ENCODE measurements at places on chromosomes 11 and 22.

DNA sequence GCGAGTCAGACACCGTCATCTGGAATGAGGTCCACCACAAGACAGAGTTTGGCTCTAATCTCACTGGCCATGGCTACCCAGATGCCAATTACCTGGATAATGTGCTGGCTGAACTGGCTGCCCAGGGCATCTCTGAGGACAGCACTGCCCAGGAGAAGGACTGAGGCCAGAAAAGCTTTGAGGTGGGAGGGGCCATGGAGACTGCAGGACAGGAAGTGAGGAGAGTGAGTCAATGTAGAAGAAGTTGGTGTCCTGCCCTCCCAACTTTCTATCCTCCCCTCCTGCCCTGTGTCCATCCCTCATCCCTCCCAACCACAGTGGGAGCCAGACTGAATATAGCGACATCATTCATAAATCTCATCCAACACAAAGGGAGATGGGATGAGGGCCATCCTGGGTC lies 8.0 kb downstream of the MPEG1 start:
- no peak for DNase-seq

GRCh38 chr22:25420925-25421904 lies 143.3 kb upstream of the GRK3 start:
- no peak for DNase-seq

- DNase-seq = no peak
Observed at GRCh38 chr22:25012741-25013143, 60.2 kb downstream of the KIAA1671 start.

DNA sequence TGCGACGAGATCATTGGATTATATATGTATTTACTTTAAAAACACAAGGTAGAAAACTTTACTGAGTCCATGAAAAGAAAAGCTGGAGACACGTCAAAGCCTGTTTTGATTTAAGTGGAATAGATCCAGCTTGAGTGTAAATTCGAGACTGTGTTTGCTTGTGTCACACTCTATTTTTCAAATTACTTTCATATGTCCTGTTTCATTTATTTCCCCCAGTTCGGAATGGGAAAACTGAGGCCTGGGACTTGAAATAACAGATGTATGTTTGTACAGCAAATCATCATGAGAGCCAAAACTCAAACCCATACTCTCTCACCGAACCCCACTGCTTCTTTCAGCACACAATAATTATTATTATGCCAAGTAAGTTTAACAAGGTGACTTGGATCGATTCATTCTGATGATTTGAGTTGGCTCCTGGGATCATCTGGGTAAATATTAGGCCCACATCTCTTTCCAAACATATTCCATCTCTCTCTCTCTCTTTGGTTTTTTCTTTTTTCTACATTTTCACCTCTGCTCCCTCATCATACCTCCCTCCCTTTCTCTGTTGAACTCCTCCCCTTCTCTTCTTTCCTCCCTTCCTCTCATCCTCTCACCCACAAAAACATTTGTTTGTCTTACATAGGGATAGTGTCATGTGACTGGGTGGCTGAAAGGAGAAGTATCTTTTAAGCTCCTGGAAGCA lies 21.2 kb downstream of the FZD4 start:
- no peak for DNase-seq

DNA sequence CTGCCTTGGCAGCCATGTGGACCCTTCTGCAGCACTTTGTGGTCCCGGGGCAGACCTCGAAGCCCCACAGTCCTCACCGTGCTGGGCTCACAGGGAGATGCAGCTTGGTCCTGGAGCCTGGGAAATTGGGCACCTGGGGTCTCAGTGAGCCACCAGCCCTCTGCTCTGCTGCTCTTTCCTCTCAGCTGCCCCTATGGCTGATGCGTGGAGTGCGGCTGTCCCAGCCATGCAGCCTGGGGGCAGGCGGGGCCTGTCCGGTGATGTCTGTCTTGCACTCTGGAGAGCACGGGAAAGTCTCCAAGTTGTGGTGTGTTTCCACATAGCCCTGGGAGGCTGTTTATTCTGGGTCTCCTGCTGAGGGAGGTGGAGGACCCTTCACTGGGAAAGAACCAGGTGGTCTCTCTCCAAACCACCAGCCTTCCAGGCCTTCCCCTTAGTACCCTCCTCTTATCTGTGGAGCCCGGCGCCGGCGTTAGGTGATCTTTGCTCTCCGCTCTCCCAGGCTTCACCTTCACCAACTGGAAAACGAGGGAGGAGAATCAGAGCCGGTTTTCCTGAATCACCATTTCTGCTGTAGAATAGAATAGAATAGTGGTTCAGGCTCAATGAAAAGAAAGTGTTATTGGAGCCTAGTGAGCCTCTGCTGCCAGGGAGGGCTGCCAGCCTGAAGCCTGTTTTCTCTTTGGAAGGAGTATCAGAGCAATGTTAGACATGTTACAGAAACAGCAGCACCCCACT lies 41.2 kb upstream of the GRAMD4 start:
- DNase-seq = no peak

DNA sequence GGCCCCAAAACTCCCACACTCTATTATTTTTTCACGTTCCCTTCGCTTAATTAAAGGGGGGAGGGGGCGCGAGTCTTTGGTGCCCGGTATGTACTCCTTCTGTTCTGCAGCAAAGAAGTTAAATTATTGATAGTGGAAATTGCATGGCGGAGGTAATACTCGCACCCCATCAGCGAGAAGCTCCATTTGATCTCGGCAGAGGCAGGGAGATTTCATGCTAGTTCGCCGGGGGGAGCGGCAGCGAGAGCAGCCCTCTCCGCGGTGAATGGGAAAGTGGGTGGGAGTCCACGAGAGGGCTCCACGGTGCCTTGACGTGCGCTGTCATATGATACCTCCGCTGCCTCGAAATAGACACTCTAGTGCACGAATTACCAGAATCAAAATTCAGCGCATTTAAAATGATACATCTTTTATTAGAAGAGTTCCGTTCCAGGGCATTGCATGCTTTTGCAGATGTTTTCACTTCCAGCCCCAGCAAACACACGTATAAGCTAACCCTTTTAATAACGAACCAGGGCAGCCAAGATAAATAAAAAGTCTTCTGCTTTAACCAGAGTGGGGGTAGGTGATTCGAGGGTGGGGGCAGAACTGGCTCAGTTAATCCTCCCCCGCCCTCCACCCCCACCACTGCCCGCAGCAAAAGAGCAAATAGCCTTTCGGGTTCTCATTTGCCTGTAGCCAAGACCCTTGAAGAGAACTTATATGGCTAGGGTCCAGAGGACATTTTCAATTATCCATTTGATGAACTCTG lies 1.3 kb upstream of the BDNF start:
- no peak for DNase-seq

DNA sequence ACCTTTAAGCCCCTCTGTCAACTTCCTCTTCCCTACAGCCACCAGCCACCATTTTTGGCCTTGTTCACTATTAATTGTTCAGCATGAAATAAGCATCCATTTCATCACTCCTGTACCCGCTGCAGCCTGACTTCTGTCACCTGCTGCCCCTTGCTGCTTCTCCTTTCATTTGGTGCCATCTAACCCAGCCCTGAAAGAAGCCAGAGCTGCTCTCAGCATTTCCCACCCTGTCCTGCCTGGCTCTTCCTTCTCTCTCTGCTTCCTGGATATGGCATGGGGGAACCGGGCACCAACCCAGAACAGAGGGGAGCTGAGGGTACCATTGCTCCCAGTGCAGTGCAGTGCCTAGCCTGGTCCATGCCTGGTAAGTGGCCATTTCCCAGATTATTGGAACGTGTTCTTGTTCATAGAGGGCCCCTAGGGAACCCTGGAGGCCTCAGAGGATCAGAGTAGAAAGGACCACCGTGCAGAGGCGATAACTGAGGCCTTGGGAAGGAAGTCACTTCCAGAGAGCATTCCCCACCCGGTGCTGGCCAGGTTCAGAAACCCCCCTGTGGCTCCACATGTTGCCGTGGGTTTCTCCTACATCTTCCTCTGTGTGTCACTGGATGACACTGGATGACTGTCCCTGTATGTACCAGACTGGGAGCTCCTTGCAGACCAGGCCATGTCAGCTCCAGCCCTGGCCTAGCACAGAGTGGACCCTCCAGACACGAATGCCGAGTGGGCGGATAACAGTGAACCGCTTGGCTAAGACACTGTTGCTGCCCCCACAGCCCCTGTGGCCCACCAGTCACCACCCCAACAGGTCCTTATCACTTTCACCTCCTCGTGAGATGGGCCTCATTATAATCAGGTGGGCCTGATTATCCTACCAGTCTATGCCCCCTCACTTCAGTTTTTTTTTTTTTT lies 4.7 kb downstream of the YDJC start:
- no peak for DNase-seq

GRCh38 chr11:7251487-7251835 lies 243 bp upstream of the SYT9 start:
- no peak for DNase-seq

DNA sequence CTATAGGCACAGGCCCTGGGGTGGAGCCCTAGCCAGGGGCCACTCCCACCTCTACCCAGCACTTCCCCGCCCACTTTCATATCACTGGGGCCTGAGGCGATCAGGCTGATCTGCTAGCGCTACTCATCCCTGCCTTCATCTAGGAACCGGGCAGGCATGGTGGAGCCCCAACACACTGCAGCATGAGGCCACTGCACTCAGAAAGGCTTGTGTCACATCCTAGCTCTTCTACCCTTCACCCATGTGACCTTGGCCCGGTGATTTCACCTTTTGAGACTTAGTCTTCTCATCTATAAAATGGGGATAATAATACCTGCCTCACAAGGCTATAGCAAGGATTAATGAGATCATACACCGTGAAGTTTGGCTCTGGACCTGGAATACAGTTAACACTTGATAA lies 18.1 kb upstream of the GDPD5 start:
- no peak for DNase-seq

- no peak for DNase-seq
Observed at GRCh38 chr11:81967242-81967641, 766.4 kb downstream of the FAM181B start.

DNA sequence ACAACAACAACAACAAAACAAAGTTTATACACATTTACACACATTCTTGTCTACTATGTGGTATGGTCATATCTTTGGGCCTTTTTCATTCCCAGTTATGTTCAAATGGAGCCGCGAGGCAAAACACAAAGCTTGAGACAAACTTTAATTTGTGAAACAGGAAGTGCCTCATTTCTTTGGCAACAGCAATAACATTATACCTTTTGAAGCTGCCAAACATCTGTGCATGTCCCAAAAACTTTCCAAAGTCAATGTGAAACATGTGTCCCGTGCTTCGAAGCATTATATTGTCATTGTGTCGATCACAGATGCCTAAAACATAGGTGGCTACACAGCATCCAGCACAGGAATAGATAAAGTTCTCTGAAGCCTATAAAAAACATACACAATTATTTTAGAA lies 25.0 kb upstream of the RPS13 start:
- DNase-seq = no peak

DNA sequence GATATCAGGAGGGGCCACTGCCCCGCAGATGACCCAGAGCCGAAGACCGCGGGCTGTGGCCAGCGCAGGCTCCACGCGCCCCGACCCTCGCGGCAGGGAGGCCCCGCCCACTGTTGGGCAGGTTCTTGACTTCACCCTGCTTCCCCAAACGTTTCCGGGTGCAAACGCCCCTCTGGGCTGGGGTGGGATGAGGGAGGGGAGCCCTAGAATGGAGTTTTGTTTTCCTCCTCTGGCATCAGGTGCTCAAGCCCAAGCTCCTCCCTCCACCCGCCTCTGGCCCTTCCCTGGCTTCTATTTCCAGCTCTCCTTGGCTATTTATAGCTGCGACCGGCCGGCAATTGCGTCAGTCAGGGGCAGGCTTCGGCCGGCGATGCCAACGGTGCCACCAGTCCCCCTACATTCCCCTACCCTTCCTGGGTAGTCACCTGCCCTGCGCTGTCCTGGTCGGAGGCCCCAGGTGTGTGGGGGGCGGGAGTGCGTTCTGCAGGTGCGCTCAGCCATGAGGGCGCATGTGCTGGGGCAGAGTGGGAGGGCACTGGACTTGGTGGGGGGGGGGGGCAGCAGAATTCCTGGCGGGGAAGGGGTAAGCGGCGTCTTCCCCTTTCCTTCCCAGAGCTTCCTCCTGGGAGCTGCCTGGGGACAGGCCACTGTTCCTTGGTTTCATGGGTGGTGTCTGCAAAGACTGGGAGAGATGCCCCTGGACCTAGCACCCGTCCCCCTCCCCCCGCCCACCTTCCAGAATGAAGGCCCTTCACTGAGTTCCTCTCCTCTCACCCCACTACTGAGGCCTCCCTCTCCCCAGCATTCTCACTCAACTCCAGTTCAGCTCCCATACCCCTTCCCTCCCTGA lies 23.6 kb downstream of the DUSP8 start:
- DNase-seq = no peak

GRCh38 chr11:64856382-64857227 lies 12.2 kb upstream of the CDC42BPG start:
- DNase-seq = peak; percentile 79

DNA sequence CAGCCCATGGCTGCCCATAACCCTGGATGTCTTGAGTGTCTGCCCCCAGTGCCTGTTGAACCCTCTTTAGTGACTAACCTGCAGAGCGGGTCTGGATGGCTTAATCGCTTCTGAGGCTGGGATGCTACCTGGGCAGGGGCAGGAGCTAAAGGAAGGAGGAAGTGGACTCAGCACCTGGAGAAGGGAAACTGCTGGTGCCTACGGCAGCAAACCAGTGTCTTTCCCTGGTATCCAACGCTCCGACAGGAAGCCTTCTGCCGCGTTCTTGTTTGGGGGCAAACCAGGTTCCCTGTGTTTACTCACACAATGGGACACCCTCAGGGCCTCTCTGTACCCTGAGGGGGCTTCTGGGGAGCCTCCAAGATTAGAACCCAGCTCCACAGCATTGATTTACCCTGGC lies 38.1 kb upstream of the B3GAT1 start:
- DNase-seq = no peak

DNA sequence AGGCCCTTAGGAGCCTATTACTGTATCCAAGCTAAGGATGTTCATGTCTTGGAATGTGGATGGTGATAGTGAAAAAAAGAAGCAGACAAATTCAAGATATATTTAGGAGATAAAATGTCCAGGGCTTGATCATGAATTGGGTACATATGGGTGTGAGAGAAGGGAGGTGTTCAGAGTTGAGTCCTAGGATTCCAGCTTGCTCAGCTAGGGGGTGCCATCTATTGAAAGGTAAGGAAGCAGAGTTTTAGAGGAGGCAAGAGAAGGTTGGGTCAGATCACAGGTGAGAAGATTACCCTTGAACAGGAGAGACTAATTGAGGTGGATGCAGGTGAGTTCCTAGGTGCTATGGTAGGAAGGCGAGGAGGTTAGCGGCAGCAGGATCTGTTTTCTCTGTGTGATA lies 60.5 kb downstream of the GRAMD1B start:
- DNase-seq = no peak

DNA sequence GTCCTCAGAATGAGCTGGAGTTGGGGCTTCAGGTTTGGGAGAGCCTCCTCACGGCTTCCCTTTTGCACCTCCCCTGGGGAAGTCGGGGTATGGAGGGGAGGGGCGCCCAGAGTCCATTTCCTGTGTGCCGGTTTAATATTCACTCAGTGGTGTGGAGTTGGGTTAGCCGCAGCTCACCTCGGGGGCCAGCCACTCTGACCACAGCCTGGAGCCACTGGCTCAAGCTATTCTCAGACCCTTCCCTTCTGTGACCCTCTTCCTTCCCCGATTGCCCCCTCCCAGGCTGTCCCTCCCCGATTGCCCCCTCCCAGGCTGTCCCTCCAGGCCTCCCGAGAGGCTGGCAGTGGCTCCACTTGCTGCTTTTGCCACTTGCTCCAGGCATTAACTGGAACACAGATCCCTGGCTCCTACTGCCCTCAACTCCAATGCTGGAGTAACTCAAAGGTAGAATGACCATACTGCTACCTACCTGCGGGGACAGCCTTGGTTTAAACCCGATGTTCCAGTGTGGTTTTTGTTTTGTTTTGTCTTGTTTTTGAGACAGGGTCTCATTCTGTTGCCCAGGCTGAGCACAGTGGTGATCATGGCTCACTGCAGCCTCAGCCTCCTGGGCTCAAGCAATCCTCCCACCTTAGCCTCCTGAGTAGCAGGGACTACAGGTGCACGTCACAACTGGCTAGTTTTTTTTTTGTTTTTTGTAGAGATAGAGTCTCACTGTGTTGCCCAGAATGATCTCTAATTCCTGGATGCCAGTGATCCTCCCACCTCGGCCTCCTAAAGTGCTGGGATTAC lies 29.3 kb downstream of the RPUSD4 start:
- DNase-seq = no peak
